ENCODE measurements at places on chromosomes 3 and 15. TPM values are rescaled to one million over a fixed set of nuclear protein-coding genes. Genes with fewer than 3 reads are reported as not detected.

The ASB14 gene
- polyA plus RNA-seq, result not detected

The SLC9C1 gene
- not detected for polyA plus RNA-seq

The EEF1AKMT4 gene
- polyA plus RNA-seq, result 8.0 TPM

The CHRM5 gene
- polyA plus RNA-seq, result 0.03 TPM

The CTXN2 gene
- 0.01 TPM for polyA plus RNA-seq

The GOLGA6B gene
- not detected for polyA plus RNA-seq

The CRYGS gene
- polyA plus RNA-seq, result 5.0 TPM

The SLC22A14 gene
- polyA plus RNA-seq, result 0.10 TPM

The SLITRK3 gene
- polyA plus RNA-seq, result not detected

The TKT gene
- 287 TPM for polyA plus RNA-seq

The PLOD2 gene
- 22.6 TPM for polyA plus RNA-seq
